Anterior cingulate cortex (tissue), 58 donors: ENCODE measurements at places on chromosomes 13 and 19.
A peak's percentile ranks its signal among the peaks of the same experiment; 100 is the strongest.

DNA sequence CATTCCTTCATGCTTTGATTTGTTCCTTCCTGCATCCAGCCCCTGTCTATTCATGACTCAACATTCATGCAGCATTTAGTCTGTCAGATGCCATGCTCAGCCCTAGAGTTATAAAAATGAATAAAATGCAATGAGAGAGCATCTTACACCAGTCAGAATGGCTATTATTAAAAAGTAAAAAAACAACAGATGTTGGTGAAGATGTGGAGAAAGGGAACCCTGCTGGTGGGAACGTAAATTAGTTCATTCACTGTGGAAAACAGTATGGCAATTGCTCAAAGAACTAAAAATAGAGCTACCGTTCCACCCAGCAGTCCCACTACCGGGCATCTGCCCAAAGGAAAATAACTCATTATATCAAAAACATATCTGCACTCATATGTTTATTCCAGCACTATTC is 70.0 kb upstream of the GTF3A start:
- no peak for DNase-seq

- DNase-seq, result no peak
Measured at GRCh38 chr19:21130097-21130775, 11.6 kb upstream of the ZNF431 start.

- no peak for DNase-seq
Measured at GRCh38 chr19:28170066-28170465, 1042.9 kb downstream of the UQCRFS1 start.

DNA sequence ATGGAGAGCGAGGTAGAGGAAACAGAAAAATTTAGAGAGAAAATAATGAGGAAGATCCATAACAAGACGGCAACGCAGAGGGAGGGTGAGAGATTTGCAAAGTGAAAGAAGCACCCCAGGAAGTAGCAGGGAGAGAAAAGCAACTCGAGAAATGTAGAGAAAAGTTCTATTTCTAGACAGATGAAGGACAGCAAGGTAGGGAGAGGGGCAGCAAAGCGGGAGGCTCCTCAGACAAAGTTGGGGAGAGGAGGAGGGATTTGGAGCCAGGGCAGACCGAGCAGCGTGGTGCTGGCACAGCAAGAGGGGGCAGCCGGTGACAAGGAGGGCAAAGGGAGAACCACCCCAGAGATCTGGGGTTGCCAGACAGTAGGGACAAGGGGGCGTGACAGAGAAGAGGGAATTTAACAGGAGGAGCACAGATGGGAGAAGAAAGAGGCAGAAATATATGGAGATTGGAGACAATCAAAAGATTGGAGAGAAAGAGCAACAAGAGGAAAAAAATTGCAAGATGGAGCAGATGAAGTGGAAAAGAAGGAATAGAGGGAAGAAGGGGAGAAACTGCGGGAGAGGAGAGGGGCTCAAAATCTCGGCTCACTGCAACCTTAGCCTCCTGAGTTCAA is 989 bp downstream of the ZNF766 start:
- peak; percentile 1 for DNase-seq

GRCh38 chr19:5091018-5091683 is 122.2 kb downstream of the KDM4B start:
- DNase-seq, result peak; percentile 53

DNA sequence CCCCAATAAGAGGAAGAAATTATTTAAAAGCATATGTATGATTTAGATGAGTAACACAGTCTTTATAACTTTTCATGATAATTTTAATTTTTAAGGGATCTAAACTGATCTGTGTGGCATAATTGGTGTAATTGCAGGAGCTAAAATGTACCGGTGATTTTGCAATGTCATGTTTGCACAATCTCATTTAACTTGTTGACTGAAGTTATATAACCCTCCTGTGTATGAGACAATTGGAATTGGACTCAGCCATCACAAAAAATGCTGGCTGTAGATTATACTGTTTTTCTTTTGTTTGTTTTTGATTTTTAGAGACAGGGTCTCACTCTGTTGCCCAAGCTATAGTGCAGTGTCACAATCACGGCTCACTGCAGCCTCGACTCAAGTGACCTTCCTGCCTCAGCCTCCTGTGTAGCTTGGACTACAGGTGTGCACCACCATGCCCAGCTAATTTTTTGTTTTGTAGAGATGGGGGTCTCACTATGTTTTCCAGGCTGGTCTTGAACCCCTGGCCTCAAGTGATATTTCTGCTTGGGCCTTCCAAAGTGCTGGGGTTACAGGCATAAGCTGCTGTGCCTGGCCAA is 26.1 kb downstream of the FGF9 start:
- DNase-seq, result no peak

DNA sequence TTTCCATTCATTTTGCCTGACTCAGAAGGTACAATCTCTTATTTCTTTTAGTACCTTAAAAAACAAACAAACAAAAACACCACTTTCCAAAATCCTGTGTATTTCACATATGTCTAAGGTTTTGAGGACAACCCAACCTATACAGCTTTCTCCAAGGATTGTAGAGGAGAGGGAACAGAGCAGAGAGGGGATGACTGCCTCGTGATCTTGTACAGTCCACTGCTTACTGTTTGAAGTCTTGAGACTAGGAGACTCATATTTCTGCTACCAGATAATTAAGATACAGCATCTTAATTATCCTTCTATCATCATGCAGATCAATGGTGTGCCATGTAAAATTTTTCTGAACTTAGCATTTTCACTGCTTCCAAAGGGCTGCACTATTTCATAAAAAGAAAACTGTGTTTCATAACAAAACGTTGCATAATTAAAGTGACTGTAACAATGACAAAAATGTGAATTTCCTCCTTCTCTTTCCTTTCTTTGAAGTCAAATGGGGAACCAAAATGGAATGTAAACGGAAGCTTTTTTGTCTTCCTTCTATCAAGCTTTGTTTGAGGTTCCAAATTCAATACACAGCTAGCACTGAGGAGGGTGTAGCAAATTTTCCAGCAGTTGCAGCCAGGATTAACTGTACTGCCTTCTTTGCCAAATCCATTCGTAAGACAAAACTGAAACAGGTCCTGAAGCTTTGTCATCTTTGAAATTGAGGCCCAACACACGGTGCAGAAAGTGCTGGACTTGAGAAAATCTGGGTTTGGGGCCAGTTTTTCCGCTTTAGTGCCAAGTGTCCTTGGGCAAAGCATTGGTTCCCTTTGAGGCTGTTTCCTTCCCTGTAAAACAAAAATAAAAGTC is 34.9 kb upstream of the RCBTB2 start:
- DNase-seq, result no peak

GRCh38 chr13:41463838-41464602 is 6.7 kb downstream of the RGCC start:
- no peak for DNase-seq

- DNase-seq, result no peak
Measured at GRCh38 chr19:46715975-46716671, 791 bp downstream of the PRKD2 start.

DNA sequence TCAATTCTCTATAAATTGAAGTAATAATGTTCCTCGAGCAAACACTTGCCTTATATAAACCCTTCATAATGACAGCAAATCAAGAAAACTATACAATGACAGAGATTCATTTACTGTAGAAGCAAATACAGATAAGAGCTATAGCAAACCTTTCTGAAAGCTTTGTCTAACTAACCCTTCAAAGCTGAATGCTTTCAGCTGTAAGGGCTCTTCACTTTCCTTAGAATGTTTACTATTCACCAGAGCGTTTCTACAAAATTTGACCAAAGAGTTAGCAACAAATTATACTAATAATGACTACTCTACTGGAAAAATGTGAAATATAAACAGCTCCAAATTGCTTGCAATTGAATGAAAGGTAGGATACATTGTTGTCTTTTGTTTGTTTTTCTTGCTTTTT is 218.1 kb downstream of the SLITRK5 start:
- no peak for DNase-seq

DNA sequence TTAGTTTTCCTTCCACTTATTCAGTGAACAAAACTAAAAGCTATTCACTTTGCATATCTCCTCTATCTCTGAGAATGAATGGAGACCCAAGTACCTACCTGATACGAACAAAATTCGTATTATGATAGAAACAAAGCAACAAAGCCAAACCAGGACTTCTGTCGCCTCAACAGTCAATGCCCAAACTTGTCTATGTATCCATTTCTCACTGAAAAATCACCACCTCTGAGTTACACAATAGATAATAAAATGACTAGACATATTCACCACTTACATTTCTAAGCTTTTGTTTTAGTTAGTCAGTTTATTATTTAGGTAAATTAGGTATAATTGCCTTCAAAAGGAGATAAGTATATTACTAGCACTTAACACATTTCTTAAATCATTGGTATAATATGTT is 67.7 kb downstream of the CAB39L start:
- no peak for DNase-seq

- peak; percentile 5 for DNase-seq
Measured at GRCh38 chr19:35828692-35829301, 16.2 kb upstream of the PRODH2 start.

DNA sequence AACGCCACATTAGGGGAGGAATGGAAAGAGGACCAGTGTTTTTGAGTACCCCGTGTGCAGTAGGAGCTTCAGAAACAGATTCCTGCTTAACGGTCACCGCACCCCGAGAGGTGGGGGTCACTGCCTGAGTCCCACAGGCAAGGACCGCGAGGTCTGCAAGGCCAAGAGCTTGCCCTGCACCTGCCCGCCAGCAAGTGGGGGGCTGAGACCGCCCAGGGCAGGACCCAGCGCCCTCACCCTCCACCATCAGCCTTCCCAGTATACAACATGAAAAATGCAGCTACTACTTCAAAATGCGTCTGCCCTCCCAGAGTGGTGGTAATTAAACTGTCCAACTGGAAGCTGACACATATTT is 44.9 kb downstream of the COL4A1 start:
- no peak for DNase-seq

DNA sequence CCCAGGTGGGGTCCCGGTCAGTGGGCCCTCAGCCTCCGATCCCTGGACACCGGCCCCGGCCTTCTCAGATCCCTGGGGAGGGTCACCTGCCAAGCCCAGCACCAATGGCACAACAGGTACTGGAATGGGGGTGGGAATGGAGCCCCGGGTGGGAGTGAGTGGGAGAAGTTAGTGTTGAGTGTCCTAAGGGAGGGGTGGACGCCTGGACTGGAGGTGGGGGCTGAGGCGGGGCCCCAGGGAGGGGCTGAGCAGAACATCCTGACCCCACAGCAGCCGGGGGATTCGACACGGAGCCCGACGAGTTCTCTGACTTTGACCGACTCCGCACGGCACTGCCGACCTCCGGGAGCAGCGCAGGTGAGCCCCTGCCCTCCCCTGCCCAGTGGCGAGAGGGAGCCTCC is 17.7 kb downstream of the EPN1 start:
- no peak for DNase-seq

DNA sequence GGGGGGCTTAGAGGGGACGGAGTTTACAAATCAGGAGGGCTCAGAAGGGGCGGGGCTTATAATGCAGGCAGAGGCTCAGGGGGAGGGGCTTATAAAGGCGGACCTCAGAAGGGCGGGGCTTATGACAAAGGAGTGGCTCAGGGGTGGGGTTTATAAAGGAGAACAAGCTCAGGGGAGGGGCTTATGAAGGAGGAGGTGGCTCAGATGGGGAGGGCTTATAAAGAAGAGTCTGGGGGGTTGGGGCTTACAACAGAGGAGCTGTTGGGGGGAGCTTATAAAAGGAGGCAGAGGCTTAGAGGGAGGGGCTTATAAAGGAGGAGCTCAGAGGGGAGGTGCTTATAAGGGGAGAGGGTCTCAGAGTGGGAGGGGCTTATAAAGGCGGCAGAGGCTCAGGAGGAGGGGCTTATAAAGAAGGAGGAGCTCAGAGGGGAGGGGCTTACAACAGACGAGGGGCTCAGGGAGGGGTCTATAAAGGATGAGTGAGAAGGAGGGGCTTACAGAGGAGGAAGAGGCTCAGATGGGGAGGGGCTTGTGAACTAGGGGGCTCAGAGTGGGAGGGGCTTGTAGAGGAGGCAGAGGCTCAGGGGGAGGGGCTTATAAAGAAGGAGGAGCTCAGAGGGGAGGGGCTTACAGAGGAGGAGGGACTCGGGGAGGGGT is 1.0 kb downstream of the SMIM24 start:
- DNase-seq, result no peak

- DNase-seq, result no peak
Measured at GRCh38 chr13:75369981-75370380, 112.0 kb downstream of the TBC1D4 start.

DNA sequence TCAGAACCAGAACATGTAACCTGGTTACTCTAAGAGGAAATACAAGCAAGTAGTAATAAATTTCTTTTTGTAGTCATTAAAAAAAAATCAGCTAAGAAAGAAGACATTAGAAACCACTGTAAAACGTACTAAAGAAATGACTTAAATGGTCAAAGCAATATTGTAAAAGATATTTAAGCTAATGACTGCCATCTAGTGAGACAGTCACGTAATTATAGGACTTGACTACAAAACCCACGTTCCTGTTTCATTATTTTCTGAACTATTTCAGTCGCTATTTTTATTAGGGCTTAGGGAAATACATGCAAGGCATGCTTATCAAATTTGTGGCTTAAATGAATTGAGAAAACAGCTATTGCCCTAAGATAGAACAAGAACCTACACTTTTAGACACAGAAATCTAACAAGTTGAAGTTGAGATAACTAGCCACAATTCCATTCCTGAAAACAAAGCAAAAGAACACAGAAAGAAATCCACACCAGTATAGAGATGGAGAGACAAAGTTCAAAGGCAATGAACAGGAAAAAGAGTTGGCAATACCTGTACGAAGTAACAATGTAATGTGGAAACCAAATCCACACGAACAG is 17.9 kb downstream of the ALG5 start:
- DNase-seq, result no peak

DNA sequence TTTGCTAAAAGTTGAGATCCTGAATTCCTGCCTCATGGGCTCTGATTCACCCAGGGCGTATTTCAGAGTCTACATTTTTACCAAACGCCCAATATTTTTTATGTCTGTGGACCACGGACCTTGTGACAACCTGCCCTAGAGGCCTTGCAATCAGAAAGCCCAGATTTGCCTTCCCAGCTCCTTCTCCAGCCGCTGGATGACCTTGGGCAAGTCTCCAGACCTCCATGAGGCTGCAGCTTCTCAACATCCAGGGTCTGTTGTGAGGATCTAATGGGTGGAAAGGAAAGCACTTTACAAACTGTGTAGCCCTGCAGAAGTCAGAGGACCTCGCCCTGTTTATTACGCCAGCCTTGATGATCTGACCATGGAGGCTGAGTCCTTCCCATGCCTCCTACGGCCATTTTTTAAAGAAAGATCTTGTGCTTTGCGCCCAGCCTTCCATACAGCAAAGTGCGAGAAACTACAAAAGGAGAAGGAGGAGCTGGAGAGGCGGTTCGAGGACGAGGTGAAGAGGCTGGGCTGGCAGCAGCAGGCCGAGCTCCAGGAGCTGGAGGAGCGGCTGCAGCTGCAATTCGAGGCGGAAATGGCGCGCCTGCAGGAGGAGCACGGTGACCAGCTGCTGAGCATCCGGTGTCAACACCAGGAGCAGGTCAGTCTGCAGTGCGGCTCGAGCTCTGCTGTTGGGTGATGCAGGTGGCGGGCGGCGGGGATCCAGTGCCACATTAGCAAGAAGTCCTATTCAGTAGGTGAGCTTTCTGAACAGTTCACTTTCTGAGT is 115.6 kb downstream of the SLC7A1 start:
- no peak for DNase-seq

GRCh38 chr13:113836768-113837559 is 26.9 kb downstream of the GAS6 start:
- DNase-seq, result no peak

- no peak for DNase-seq
Measured at GRCh38 chr13:49821216-49822009, 28.9 kb upstream of the KPNA3 start.

- no peak for DNase-seq
Measured at GRCh38 chr19:43784981-43785808, 4.4 kb upstream of the KCNN4 start.

GRCh38 chr13:61531383-61532065 is 115.9 kb upstream of the PCDH20 start:
- no peak for DNase-seq

- DNase-seq, result no peak
Measured at GRCh38 chr19:788686-788982, 8.6 kb upstream of the PTBP1 start.
